Activated CD4-positive, alpha-beta T cell treated with anti-CD3 and anti-CD28 coated beads, Interleukin-2, amount 10 ng/mL, durations not matched to agents 7 days and 5 days (primary cell): ENCODE measurements at places on chromosomes 3 and 15. TPM values are rescaled to one million over a fixed set of nuclear protein-coding genes. Genes with fewer than 3 reads are reported as not detected.
A peak's percentile ranks its signal among the peaks of the same experiment; 100 is the strongest.

MOBP gene
- total RNA-seq = not detected

SI gene
- not detected for total RNA-seq

GOLGA8S gene
- 0.20 TPM for total RNA-seq

CYP8B1 gene
- total RNA-seq = not detected

- DNase-seq = no peak
- H3K36me3 ChIP-seq = peaks cover 2% of the 10 kb centered on the region
- H3K27ac ChIP-seq = no peak overlapping the region
- H3K4me1 ChIP-seq = peaks cover 30% of the 10 kb centered on the region
These were observed 73.1 kb upstream of the MEF2A start for GRCh38 chr15:99492716-99493115.

DNA sequence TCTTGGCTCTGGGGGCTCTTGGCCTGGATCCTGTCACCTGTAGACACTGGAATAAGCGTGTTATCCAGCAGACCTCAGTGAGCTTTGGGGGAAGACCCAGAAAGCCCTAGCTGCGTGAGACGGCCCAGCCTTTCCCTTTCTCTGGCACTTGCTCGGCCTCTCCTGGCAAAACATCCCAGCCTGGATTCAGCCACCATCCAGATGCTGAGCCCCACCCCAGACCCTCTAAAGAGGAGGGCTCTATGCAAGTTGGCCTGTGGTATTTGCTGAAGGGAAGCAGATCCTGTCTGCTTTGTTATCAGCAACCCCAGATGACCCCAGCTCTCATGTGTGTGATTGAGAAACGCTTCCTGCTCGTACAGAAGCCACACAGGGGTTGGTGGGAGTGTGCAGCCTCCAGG, 267.2 kb downstream of the FAM43A start:
- no peak overlapping the region for H3K27ac ChIP-seq
- no peaks in the 10 kb centered on the region for H3K36me3 ChIP-seq
- no peaks in the 10 kb centered on the region for H3K27me3 ChIP-seq
- DNase-seq = no peak
- H3K4me3 ChIP-seq = no peak overlapping the region
- H3K4me1 ChIP-seq = no peaks in the 10 kb centered on the region

- H3K4me3 ChIP-seq = no peak overlapping the region
- H3K4me1 ChIP-seq = no peaks in the 10 kb centered on the region
- no peak for DNase-seq
- H3K36me3 ChIP-seq = peaks cover 20% of the 10 kb centered on the region
These were observed 135.1 kb upstream of the UBP1 start for GRCh38 chr3:33575311-33575710.

DNA sequence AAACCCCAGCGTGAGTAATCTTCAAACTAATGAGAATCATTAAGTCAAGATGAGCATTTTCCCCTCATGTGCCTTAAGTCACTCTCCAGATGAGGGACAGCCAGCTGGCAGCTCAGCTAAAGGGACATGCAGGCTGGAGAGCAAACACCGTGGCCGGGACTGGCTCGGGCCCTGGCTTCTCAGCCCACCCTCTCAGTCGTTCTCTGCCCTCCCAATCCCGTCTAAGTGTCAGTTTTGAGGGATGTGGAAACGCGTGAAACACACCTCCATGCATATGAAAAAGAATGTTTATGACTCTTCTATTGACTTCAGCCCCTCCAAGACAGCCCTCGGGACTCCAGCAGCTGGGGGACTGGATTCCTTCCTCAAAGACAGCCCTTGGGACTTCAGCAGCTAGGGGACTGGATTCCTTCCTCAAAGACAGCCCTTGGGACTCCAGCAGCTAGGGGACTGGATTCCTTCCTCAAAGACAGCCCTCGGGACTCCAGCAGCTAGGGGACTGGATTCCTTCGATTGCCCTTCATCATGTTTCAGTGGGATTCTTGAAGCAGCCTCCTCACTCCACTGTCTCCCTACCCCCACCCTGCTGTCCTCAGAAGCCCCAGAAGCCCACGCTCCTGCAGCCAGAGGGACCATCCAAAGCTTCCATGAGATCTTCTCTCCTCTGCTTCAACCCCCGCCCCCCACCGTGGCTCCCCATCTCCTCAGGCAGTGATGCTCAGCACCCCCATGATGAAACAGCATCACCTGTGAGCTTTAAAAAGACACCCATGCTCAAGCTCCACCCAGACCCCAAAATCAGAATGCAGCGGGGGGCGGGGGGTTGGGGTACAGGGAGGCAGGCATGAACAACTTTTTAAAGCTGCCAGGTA, 228.9 kb downstream of the XXYLT1 start:
- no peak overlapping the region for H3K4me3 ChIP-seq
- H3K27me3 ChIP-seq = peaks cover 6% of the 10 kb centered on the region
- no peak for DNase-seq
- no peaks in the 10 kb centered on the region for H3K4me1 ChIP-seq
- H3K36me3 ChIP-seq = no peaks in the 10 kb centered on the region

DNA sequence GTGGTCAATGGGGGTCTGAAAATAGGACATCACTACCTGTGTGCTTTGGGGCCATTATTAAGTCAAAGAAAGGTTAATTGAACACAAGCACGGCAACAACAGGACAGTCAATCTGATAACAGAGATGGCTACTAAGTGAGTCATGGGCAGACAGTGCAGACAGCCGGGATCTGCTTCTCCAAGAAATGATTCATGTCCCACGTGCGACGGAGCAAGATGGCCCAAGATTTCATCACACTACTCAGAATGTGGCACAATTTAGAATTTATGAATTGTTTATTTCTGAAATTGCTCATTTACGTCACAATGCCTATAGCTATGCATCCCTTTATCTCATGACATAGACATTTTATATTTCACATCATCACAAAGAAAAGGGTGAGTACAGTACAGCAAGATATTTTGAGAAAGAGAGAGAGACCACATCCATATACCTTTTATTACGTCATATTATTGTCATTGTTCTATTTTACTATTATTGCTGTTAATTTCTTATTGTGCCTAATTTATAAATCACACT, 770.6 kb upstream of the NR2F2 start:
- H3K27ac ChIP-seq = no peak overlapping the region
- peaks cover 11% of the 10 kb centered on the region for H3K27me3 ChIP-seq
- DNase-seq = no peak
- no peak overlapping the region for H3K4me3 ChIP-seq
- H3K36me3 ChIP-seq = no peaks in the 10 kb centered on the region

DNA sequence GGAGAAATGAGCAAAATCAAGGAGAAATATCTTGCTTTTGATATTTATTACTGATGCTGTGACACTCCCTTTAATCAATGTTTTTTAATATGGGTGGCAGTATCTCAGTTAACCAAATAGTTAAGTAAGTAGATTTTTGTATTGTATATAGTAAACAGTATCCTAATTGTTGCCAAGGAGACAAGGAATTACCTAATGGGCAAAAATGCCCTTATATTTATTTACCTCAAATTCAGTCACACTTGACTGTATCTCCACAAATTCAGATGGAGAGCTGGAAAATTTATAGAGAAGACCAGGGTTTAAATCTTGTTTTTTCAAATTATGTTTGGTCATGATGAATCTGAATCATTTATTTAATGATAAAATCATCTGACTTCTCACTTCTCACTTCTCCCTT, 3.6 kb upstream of the CHD2 start:
- H3K36me3 ChIP-seq = peaks cover 81% of the 10 kb centered on the region
- peak overlapping the region; percentile 34 for H3K27ac ChIP-seq
- no peak for DNase-seq
- H3K4me1 ChIP-seq = peaks cover 70% of the 10 kb centered on the region

DNA sequence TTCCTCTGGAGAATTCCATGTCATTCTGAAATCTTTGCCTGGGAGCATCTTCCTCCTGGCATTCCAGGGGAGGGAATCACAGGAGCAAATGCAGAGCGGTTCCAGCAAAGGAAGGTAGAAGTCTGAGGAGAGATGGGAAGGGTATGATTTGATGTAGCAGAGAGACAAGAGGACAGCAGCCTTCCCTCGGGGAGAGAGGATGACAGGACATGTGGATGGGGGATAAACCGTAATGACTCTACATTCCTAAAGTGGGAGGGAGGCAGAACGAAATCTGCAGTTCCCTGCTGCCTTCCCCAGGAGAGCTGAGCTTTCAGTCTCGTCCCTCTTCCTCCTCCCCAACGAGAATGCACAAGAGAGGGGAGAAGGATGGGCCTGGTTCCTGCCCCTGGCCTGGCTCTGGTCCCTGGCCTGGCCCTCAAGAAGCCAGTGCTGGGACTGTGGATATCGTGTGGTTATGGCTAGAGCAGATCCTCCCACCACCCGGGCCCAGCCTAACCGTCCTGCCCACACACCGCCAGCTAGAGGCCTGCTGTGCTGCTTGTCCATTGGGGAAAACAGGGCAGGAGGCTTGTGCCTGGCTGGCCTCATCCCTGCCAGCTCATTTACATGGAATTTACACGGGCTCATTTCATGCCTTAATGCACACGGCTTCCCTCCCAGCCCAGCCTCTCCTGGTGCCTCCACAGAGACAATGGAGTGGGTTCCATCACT, 26.6 kb downstream of the SEMA7A start:
- no peak for DNase-seq
- peaks cover 25% of the 10 kb centered on the region for H3K4me1 ChIP-seq
- no peaks in the 10 kb centered on the region for H3K36me3 ChIP-seq
- H3K27me3 ChIP-seq = no peaks in the 10 kb centered on the region
- no peak overlapping the region for H3K4me3 ChIP-seq

DNA sequence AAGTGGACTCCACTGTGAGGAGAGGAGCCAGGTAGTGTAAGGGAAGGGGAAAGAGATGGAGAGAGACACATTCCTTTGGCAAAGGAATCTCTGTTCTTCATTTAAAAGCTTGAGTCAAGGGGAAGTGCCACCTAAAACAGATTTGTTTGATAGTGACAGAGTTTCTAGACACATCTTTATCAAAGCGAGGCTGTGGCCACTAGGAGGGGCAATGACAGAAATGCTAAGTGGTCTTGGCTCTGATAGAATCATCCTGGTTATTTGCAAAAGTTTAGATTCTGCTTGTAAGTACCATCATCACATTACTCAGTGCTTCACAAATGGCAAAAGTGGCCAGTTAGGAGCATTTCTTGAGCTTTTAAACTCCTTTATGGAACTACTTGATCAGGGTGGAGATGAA, 261.4 kb downstream of the CNTN3 start:
- no peak overlapping the region for H3K27ac ChIP-seq
- DNase-seq = no peak
- no peaks in the 10 kb centered on the region for H3K27me3 ChIP-seq
- H3K4me3 ChIP-seq = no peak overlapping the region
- no peaks in the 10 kb centered on the region for H3K36me3 ChIP-seq

GRCh38 chr3:9623148-9623547, 26.2 kb upstream of the MTMR14 start:
- no peak for DNase-seq
- H3K4me1 ChIP-seq = no peaks in the 10 kb centered on the region
- H3K4me3 ChIP-seq = no peak overlapping the region
- no peaks in the 10 kb centered on the region for H3K36me3 ChIP-seq
